ENCODE measurements at places on chromosomes 7 and 10.

- no peak for DNase-seq
These were observed 50.5 kb downstream of the PRF1 start for GRCh38 chr10:70551971-70552422.

GRCh38 chr10:10353326-10353868, 664.3 kb upstream of the CELF2 start:
- DNase-seq: no peak

- DNase-seq: peak; percentile 74
These were observed 158.6 kb downstream of the CREB5 start for GRCh38 chr7:28570970-28571288.

DNA sequence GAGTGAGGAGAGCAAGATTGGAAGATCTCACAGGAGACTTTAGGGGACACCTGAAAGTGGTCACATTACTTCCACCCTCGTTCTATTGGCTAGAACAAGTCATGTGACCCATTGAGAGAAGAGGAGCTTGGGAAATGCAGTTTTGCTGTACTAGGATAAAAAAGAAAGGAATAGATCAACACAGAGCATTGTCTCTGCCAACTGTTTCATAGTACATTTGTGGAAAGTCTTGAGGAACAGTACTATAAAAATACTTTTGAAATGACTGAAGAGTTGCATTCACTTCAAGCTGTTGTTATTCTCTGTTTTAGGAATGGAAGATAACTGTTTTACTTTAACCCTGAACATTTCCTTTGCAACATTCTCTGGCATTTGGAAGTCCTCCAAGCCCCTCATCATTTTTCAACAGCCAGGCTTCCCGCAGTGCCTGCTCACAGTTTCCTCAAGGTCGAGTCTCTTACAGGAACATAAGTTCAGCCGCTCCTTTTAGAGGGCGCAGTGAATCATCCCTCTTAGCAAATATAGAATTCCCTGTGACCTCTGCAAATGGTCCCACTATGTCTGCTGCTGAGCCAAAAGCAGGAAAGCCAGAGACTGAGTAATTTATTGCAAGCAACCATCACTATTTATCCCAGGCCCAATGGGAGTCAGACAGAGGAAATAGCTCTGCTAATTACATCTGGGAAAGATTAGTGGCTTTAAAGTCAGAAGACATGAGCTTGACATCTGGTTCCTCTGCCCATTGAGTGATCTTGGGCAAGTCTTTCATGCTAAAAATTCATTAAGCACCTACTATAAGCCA, 40.7 kb downstream of the MRPL32 start:
- DNase-seq: peak; percentile 51

- DNase-seq: no peak
These were observed 74.8 kb upstream of the RPA3 start for GRCh38 chr7:7793249-7793648.

DNA sequence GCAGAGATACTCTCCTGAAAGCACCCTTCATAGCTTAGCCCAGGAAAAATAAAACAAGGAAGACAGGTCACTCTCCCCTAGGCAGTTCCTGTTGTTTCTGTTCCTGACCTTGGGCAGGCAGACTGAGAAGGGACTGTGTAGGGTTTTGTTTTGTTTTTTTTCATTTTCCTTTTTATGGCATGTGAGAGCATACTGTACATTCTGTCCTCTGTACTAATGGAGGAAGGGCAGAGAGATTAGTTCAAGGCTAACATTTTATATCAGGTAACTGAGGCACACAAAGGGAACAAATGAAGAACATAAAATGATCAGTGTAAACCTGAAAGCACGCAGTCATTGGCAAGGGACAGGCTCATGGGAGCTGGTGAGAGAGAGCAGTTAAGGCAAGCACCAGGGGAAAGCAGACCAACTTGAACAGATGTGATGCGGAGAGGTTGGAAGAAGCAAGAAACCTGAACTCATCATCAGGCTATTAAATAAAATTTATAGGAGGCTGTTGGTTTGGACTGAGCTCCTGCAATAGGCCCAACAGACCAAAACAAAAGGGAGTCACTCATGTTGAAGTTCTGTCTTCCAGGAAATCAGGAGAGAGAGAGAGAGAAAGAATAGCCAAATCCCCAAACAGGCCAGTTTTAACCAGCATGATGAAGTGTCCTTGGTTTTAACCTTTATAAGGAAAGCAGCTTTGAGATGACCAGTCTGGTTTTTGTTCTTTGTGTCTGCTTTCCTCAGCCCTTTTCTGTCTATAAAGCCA, 34.1 kb upstream of the PDCD4 start:
- no peak for DNase-seq

DNA sequence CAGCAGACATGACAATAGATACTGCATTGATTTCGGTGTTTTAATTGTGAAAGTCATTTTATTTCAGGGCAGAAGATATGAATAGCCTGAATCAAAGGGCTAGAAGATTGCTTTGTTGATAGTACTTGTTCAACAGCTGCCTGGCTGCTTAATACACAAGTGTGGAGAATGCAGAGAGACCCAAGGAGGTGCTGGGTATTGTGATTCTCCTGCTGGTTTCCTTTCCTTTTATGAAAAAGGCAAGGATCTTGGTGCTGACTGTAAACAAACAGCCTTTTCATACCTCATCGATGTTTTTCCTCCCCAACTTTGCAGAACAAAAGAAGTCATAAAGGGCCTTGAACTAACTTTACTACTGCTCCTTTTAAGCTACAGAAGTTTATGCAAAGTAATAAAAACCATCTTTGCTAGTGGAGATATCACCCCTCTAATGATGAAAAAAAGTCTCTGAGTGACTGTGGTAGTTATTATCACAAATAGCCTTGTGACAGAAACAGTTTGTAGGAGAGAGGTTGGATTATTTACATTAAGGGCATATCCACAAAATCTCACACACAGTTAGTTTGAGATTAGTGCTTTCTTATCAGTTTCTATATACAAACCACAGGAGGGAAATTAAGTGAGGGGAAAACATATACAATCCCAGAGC, 800.0 kb downstream of the LRMDA start:
- no peak for DNase-seq

DNA sequence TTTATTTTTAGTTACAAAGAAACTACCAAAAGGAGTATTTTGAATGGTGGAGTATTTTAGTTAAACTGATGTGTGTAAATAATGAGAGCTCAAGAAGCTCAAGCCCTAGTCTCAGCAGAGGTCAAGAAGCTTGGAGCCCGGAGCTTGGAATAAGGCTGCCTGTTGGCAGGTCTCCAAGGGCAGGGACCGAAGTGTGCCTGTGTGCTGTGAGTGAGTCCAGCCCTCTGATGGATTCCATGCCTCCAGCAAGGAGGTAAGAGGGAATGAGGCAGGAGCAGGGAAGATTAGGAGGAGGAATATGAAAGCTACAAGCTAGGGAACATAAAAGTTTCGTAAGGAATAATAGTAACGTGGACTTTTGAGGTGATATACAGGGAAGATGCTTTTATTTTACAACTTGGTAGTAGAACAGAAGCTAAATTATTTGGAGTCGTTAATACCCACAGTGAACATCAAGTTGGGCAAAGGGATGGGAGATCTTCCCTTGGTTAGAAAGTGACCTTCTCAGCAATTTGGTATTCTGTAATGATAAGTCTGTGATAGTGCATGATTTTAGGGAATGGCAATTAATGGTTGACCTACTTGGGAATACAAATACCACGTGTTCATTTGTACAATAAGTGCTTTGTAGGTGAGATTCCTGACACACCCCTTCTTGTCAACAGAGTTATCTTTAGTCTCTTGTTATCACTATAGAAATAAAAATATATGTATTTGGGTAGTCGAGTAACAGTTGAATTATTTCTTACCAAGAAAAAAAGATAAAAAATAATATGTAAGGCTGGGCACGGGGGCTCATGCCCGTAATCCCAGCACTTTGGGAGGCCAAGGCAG, 4.6 kb downstream of the SEC23IP start:
- no peak for DNase-seq

GRCh38 chr10:1644191-1644711, 93.1 kb downstream of the ADARB2 start:
- no peak for DNase-seq

DNA sequence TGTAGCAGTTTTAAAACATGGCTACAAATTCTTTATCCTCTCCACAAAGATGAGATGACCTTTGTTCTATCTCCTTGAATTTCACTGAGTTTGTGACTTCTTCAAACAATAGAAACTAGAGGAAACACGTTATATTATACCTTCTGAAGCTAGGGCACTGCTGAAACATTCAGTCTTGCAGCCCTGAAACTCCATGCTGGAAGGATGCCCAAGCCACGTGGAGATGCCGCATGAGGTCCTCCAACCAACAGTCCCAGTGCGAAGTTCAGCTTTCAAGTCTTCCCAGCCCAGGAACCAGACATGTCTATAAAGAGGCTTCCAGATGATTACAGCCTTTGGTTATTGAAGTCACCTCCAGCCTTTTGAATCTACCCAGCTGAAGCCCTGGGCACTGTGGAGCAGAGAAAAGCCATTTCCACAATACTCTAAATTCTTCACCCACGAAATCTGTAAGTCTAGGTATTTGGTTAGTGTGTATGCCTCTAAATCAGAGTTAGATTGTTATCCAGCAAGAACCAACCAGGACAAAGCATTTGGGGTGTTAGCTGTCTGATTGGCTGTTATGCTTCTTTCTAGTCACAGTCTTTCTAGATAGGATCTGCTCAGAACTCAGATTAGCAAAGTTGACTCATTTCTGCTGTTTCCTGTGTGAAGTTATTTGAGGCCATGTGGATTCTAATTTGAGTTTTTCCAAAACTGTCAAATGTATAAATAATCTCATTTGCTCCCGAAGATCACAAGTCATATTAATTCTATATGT, 186.5 kb upstream of the TMEM72 start:
- no peak for DNase-seq

DNA sequence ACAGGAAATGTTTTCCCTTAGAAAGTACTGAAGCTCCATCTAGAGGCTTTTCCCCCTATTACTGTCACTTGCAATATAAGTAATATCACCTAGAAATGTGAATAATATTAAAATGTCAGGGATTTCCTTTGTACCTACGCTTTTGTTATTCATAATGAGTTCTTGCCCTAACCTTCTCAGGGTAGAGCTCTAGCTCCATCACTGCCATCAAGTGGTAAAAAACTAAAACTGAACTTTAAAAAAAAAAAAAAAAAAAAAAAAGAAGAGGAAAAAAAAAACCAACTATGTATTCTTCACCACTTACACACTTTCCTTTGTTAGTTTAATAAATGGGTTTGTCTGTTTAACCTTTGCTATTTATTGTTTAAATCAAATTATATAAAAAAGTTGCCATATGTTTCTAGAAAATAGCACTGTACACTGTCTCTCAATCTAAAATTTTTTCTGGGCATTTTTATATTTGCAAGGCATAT, 49.9 kb downstream of the DNAJC1 start:
- DNase-seq: no peak

- DNase-seq: no peak
These were observed 11.6 kb upstream of the CAMK1D start for GRCh38 chr10:12337453-12338372.

Data from RWPE2 (cell line).